ENCODE measurements at places on chromosomes 11 and 22.
A peak's percentile ranks its signal among the peaks of the same experiment; 100 is the strongest.

GRCh38 chr22:35930933-35931332 is 97.7 kb downstream of the RBFOX2 start:
- peak; percentile 78 for DNase-seq

DNA sequence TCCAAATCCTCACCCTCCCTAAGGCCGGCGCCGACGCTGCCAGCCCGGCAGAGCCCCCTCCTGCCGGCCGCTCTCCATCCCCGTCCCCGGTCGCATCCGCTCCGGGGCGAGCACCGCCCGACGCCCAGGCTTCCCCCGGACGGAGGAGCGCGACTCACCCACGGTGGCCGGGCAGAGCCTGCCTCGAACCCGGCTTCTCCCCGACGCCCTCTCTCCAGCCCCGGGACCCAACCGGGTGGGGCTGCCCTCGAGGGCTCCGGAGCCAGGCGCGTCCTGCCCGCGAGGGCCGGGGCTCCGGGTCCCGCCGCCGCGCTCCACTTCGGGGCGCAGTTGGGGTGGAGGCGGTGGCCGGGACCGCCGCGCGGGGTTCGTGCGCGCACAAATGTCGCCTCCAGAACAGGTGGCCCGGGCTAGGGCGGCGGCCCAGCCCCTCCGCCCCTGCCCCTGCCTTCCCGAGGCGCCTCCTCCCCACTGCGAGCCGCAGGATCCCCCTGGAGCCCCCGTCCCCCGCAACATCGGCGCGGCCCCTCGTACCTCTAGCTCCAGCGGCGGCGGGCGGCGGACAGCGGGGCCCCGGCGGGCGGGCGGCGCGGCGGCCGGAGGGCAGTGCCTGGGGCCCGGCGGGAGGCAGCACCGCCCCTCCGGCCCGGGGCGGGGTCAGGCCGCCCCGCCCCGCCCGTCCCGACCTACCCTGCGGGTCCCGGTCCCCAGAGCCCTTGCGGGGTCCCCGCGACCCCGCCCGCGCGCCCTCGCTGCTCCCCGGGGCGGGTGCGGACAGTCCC is at the start of gene A4GALT:
A4GALT (minus strand) TSS at position 608 of the 782 bp plus-strand sequence. CDS start 26,919 bp downstream, outside the sequence.
- no peak for DNase-seq

DNA sequence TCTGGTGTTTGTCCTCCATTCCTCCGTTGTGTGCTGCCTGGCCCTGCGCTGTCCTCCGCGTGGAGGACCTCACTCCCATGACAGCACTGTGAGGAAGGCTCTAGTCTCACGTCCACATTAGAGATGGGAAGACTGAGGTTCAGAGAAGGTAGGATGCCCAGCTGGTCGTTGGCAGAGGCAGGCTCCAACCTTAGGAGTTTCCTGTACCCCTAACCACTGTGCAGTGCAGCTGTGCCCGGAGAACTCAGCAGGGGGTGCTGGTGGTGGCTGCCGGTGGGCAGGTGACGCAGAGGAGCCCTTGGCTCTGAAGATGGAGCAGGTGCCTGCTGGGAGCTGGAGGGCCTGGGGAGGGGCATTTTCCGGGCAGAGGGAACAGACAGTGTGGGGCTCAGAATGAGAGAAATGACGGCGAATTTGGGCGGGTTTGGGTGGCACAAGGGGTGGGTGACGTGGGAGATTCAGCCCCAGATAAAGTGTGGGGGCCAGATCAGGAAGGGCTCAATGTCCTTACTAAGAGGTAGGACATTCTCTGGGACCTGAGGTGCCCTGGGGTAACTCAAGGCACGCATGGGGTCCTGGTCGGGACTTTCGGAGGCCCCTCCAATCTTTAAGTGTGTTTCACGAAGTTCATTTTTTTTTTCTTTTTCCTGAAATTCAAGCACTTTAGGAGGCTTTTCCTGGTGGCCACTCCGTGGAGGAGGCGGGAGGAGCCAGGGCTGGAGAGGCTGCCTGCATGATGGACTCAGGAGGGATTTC is 535.0 kb downstream of the TBC1D22A start:
- no peak for DNase-seq

GRCh38 chr11:27427183-27427980 is 45.2 kb downstream of the LGR4 start:
- peak; percentile 73 for DNase-seq

DNA sequence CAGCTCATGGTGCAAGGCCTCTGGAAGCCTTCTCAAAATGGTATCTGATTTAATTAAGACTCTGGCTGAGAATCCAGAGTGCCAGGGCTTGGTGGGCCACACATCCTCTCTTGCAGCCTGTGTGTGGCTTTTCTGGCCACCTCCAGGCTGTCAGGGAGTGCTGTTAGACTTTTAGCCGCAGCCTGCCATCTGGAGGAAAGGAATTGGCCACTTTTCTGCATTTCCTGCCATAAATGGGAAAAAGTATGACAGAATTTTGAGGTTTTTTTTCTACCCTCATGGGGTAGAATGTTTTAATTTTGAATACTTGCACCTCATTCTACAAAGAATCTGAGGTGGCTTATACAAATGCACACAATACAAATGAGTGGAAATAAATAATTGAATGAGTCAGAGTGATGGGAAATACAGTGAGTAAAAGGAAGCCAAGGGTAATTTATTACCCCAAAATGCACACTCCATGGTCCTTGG is 218.4 kb downstream of the ADAMTS15 start:
- DNase-seq = peak; percentile 27

DNA sequence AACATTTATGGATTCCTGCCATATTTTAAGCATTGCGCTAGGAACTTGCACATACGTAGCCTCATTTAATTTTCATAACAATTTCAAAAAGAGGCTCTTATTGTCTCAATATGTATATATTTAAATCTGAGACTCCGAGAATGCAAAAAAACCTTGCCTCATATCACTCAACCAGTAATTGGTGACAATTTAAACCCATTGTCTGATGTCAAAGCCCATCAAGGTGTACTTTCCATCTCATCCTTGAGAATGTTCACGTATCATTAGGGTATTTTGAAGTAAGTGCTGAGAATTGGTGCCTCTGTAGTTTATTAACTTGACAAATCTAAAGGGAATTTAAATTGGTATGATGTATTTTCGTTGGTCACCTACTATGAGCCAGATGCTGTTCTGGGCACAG is 136.5 kb downstream of the FAM76B start:
- no peak for DNase-seq

DNA sequence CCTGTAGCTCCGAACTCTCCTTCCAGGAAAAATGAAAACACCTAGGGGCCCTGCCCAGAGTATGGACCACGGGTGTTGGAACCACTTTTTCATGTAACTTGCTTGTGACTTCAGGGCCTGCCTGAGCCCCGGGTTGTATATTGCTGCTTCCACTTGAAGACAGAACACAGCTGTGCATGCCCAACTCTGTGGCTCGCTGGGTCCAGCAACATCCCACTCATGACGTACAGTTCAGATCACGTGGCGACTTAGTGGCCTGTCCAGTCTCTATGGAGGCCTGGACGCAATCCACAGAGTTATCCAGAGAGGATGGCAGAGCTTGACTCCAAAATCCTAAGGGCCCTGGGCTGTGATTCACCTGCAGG is 6.8 kb downstream of the C11orf21 start:
- no peak for DNase-seq

DNA sequence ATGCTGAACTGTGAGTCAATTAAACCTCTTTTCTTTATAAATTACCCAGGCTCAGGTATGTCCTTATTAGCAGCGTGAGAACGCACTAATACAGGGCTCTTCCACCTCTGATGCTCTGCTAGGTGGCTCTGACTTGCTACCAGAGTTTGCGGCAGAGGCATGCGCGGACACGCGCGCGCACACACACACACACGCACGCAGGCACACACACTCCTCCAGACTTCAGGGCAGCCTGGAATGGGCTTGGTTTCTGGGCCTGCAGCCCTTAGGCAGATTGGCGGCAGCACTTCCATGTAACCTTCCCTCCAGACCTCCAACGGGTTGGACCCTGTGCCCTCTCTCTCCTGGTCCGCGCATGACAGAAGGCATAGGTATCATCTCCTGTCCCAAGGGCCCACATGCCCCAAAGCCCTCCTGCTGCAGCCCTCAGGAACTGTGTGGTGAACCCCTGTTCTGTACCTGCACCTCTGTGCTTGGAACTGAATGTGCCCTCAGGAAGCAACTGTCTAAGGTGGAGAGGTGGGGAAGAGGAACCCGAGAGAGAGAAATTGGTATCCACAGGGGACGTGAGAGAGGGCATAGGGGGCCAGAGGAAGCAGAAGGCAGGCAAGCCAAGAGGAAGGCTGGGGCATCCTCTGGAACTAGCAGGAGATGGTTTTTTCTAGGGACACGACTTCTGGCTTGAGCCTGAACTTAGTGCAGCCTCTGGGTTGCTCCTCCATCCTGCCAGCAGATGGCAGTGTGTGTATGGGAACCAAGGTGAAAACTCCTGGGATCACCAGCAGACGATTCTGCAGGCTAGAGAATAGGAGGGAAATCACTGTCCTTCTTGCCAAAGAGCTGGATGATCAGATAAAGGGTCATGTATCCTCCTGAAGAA is 23.4 kb upstream of the RIC3 start:
- DNase-seq = peak; percentile 88

- DNase-seq = peak; percentile 92
Measured at GRCh38 chr11:128532572-128533091, 54.7 kb downstream of the ETS1 start.

DNA sequence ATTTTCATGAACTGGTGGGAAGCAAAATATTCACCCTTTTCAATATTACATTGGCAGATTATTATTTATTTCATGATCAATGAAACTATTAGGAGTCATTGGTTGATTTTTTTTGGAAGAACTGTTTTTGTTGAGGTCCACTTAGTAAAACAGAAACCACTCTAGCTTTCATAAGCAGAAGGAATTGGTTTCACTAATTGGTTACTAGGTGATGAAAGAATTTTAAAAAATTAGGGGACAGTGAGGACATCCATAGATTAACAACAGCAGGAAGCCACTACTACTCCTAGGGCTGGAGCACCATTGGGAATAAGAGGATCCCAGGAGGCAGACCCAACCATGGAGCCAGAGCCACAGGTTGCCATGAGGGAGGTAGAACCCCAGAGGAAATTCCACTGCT is 74.4 kb upstream of the KCNA4 start:
- DNase-seq = no peak
